ENCODE measurements at places on chromosomes 13 and 19.
A peak's percentile ranks its signal among the peaks of the same experiment; 100 is the strongest.

- DNase-seq: peak; percentile 98
Observed at GRCh38 chr19:49593233-49594113, 2.5 kb downstream of the PRR12 start.

DNA sequence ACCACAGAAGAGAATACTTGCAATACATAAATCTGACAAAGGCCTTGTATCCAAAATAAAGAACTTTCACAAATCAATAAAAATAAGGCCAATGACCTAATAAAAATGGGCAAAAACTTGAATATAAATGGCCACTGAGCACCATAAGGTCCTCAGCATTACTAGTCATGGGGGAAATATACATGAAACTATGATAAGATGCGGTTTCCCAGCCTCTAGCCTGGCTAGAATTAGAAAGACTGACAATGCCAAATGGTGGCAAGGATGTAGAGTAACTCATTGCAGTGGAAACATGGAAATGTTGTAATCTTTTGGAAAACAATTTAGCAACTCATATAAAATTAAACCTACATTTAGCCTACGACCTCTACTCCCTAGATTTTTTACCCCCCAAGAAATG, 227.1 kb downstream of the GGACT start:
- no peak for DNase-seq

DNA sequence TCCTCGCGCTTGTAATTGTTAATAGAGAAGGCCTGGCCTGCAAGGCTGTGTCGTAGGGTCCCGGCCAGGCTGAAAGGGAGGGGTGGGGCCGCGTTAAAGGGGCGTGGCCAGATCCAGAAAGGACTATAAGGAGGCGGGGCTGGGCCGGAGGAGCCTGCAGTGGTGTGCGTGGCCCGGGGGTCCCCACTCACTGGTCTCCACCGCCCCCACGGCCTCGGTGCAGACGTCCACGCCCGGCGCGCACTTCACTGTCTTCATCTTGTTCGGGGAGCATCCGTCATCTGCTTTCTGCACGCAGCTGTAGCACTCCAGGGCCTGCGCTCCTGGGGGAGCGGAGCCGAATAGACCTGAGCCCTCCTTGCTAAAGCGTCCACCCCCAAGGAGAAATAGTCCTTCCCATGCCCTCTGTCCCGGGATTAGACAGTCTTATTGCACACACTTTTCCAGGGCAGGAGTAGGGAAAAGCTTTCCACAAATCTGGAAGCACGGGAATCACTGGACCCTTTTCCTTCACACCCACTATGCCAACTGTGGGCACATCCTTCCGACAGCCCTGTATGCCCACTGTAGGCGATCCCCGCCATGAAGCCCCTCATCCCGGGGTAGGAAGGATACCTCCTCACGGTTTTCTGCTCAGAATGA, 1.2 kb downstream of the LYPD3 start:
- no peak for DNase-seq

DNA sequence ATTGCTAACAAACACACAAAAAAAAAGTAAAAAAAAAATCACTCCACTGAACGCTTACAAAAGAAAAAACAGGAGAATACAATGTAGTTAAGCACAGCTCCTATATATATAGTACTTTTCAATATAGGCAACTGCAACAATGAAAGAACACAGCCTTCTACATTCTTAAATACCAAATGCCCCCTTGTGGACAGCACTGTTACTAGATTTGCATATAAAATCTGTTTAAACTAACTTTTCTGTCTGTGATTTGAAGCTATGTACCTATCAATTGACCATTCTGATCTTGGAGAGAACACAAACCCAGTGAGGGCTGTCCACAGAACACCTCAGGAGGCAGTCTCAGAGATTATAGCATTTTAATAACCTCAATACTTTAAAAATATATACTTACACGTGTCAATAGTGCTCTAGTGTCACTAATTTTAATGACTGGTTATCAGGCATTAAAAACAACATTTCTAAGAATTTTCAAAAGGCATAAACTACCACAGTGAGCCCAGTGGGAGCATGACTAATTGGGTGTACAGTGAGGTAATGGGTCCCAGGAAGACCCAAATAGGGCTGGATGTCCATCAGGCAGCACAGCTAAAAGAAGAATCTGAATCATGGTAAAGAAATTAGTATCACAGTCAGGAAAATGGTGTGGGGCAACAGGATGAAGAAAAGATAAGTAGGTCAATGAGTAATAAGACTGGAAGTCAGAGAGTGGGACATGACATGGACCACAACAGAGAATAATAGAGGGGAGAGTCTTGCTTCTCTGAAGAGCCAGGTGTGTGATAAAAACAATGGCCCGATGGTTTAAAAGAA, 22.2 kb downstream of the CCDC169 start:
- peak; percentile 33 for DNase-seq

GRCh38 chr13:98503175-98504028, 73.5 kb downstream of the STK24 start:
- DNase-seq: no peak

DNA sequence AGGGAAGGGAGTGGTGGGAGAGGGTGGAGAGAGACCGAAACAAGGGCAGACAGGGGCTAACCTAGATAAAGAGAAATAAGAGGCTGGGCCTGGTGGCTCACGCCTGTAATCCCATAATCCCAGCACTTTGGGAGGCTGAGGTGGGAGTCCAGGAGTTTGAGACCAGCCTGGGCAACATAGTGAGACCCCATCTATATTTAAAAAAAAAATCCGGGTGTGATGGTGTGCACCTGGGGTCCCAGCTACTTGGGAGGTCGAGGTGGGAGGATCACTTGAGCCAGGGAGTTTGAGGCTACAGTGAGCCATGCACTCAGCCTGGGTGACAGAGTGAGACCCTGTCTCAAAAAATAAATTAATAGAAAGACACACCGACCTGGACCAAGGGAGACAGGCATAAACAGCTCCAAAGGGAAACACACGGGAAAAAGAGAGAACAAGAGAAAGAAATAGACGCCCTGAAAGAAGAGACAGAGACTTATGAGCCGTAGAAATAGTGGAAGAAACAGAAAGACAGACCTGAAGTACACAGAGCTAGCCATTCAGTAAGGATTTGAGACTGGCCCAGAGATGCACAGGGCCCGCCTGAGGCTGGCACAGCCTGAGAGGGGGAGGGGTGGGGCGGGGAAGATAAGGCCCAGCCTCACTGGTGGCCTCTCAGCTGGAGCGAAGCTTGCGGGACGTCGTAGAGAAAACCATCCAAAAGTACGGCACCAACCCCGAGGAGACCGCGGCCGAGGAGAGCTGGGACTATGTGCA, 2.2 kb downstream of the CD37 start:
- no peak for DNase-seq
